ENCODE measurements at places on chromosomes 4 and X. TPM values are rescaled to one million over a fixed set of nuclear protein-coding genes. Genes with fewer than 3 reads are reported as not detected.

DNA sequence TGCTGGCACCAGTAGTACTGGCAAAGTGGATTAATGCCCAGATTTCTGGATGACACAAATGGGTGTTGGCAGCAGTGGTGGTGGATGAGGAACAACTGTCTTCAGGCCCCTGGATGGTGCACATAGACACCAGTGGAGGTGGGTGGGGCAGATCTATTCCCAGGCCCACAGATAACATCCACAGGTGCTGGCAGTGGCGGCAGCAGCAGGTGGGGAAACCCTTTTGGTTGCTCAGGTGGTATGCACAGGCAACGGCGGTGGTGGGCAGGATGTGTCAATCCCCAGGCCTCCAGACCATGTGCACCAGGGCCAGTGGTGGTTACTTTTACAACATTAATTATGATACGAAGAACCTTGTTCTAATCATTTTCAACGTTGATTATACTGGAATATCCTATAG, 48.9 kb upstream of the FAT4 start:
- no peak for DNase-seq

DNA sequence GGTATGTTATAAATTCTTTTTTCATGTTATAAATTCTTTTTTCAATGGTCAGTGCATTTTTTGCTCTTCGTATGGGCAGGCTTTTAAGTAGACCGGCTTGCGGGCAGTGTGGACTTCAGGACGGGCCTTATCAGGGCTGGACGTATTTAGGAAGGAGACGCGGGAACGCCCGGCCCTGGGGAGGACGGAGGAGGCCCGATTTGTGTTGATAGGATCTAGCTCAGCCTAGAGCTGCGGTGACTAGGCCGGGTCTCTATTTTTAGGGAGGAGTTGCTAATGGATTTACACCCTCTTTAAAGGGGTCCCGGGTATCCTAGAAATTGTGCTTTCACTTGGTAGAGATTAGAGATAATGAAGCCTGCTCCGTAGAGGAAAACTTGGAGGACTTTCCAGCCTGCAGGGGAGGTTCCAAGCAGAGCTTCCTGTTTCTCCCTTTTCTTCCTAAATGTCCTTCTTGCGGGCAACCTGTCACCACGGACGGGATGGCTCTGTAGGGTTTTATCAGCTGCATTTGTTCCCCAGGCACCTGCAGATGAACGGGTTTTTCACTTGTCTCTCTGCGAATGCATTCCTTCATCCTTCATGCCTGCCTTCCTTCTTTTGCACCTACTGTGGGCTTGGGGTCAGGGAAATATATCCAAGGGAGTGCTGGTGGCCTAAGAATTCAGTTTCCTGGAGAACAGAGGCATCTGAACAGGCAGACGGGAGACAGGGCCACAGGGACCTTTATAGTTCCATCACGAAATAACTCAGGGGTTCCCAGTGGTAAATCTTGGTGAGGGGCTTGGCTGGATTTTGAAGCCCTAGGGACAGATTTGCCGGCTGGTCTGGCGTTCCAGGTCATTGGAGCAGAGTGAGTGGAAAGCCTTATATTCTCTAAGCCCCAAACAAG, 1.4 kb downstream of the CD99 start:
- DNase-seq: no peak

GRCh38 chr4:2291705-2292645, 30.1 kb upstream of the MXD4 start:
- DNase-seq: no peak

GRCh38 chr4:153962311-153963039, 173.6 kb upstream of the SFRP2 start:
- no peak for DNase-seq

- DNase-seq: no peak
Measured at GRCh38 chr4:174256277-174256713, 27.2 kb downstream of the FBXO8 start.

GRCh38 chr4:134787315-134787714, 585.7 kb upstream of the PABPC4L start:
- DNase-seq: no peak

Gene CLDN22
- not detected for total RNA-seq

Gene GPRIN3
- total RNA-seq: 0.48 TPM

Gene SYTL5
- total RNA-seq: 0.15 TPM

Gene FNIP2
- total RNA-seq: 9.6 TPM

Gene CT45A8
- total RNA-seq: not detected

Data from H9 (cell line).